Stimulated activated CD4-positive, alpha-beta T cell treated with anti-CD3 and anti-CD28 coated beads, Interleukin-1b, Interleukin-23, amount 100 ng/mL, for 1 hour (primary cell): ENCODE measurements at places on chromosomes 1 and 21.

GRCh38 chr1:39901464-39901713 lies 328 bp downstream of the MYCL start:
- no peak for DNase-seq

DNA sequence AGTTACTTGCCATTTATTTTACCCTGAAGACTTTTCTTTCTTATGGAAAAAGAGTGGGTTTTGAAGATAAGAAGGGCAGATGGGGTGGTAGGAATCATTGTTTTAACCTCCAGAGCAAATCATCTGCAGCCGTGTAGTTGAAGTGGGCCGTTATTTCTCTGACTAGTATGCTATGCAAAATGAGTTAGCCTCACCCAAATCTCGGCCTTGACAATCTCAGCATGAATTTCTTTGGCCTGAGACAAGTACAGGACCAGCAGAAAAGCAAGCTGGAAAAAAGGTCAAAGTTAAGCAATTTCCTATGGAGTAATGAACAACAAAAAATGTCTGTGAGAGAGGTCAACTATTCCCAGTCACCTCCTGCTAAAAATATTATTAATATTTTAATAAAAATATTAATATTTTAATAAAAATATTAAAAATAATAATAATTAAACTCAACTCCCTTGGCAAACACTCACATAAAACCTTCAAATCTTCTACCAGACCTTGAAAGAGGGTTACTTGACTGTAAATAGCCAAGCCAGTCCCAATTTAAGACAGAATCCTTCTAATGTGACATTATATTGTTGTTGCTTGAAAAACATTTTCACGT lies 6.8 kb upstream of the TEKT2 start:
- no peak for DNase-seq

DNA sequence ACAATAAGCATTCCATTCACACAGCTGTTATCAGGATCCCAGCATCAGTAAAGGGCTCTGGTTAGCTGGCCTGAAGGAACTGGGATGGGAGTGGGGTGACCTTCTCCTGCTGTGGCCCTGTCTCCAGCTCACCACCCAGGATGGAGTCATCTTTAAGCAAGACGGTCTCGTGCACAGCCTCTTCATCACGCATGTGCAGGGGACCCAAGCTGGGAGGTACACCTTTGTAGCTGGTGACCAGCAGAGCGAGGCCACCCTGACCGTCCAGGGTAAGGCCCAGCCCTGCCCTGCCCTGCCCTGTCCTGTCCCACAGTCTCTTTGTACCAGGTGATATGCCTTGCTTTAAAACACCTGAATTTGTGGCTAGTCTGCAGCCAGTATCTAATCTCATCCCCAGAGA lies 24.3 kb downstream of the IGFN1 start:
- no peak for DNase-seq

- no peak for DNase-seq
Measured at GRCh38 chr1:54764922-54765561, 719 bp upstream of the PARS2 start.

DNA sequence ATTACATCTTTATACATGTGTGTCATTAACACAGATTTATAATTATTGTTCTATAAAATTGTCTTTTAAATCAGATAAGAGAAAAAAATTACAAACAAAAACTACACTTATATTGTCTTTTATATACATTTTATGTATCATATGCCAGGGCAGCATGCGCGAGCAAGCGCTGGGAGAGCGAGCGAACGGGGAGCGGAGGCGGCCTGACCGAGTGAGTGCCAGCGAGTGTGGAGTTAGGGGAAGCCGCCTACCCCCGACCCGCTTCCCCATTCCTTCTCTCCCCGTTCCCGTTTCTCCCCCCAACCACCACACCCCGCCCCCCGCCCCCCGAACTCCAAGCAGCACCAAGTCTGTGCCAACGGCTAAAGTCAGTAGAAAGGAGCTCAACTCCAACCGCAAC lies 23.0 kb upstream of the SLAMF1 start:
- DNase-seq: no peak

DNA sequence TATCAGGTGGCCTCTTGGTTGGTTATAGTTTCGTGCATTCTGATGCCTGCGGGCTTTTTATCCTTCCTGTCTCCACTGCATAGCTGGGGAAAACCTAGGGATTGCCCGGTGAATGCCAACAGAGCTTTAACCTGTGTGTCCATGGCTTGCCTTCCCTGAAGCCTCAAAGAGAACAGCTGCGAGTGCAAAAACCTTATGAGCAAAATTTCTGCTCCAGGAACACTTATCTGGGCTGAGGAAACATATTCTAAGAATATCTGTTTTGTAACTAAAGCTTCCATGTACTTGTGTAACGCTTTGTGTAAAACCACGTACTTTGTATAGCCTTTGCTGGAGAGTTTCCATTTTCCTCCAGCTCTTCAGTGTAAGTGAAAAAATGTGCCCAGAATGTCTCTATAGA lies 7.2 kb downstream of the CNST start:
- DNase-seq: no peak

DNA sequence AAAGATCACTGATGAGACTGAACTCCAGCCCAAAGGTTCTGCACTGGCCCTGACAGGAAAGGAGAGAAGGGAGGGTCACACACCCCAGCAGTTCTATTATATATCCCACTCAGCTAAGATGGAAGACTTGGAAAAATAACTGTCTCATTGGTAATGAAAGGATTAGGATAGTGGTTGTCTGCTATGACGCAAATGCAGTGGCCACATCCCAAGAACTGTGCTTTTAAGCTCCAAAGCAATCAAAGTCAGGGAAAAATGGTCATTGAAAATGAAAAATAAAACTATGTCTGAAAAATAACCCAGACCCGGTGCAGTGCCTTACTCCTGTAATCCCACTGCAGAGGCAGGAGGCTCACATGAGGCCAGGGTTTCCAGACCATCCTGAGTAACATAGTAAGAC lies 31.0 kb downstream of the PSMG1 start:
- no peak for DNase-seq

DNA sequence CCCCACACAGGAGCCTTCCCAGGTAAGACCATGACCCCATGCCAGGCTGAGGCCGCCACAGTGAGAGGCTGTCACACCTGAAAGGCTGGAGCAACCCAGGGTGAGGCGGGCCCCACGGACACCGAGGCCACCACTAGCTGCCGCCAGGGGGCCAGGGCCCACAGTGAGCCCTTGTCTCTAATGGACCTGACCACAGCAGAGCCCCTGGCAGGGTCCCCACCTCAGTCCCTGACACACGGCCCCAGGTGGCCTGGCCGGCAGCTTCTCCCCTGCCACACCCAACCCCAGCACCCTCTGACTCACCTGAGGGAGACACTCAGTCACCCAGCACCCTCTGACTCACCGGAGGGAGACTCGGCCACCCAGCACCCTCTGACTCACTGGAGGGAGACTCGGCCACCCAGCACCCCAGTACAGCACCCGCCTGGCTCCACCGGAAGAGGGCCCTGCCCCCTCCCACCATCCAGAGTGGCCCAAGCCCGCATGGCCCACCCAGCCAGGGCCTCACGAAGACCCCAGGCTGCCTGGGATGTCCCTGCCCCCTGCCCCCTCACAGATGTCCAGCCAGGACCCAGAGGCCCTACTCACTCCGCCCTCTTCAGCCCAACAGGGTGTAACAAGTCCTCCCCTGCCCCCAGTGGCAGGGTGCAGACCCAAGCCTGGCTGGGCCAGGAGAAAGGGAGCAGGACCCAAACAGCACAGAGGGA lies 4.4 kb downstream of the DVL1 start:
- no peak for DNase-seq

DNA sequence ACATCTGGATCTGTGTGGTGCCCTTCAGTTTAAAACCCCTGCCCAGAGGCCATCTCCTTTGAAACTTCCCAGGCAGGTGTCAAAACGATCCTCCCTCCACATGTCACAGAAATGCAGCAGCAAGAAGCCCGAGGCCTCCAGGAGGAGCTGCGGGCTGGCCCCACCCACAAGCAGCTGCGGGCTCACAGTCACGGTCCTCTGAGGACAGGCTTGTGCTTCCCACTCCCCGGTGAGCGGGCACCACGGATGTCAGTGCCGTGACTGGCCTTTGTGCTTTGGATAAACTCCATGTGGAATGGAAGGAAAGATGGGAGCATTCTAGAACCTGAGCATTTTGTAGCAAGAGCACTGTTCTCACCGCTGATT lies 65.8 kb downstream of the SIK1 start:
- no peak for DNase-seq

- no peak for DNase-seq
Measured at GRCh38 chr1:39877231-39877778, 6.0 kb downstream of the TRIT1 start.

- DNase-seq: no peak
Measured at GRCh38 chr1:71850936-71851335, 431.4 kb downstream of the NEGR1 start.

DNA sequence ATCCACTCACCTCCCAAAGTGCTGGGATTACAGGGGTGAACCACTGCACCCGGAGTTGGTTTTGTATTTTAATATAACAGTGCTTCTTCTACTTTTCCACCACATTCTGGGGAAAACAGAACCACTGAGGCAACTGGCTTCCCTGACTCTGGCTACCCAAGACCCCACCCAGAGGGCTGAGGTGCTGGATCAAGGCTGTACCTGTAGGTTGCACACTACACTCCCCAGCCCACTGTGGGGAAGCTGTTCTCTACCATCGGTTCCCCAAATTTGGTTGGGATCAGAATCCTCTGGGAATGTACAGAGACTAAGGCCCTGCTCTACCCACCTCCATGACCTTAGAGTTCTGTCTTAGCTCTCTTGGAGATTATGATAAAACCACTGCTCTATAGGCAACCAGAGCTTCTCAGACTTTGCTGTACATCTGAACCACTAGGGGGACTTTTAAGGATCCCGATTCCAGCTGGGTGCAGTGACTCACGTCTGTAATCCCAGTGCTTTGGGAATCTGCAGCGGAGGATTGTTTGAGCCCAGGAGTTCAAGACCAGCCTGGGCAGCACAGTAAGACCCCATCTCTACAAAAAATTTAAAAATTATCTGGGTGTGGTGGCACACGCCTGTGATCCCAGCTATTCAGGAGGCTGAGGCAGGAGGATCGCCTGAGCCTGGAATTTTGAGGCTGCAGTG lies 51.6 kb downstream of the GNG4 start:
- no peak for DNase-seq

DNA sequence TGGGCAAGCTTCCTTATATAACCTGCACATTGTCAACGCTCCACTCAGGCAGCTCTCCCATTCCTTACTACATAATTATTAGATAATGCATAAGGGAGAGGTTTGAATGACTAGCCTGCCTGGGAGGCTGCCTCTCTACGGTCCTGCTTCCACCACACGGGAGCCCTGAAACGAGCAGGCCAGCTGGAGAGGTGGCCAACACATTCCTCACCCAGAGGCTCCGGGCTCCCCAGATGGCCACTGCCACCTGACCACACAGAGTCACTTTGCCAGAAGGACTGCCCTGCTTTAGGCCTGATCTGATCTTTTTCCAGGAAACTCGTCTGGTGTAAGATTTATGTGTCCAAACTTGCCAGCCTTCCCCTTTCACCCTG lies 27.9 kb downstream of the HIVEP3 start:
- no peak for DNase-seq

- no peak for DNase-seq
Measured at GRCh38 chr1:61005614-61006580, 76.5 kb upstream of the NFIA start.

DNA sequence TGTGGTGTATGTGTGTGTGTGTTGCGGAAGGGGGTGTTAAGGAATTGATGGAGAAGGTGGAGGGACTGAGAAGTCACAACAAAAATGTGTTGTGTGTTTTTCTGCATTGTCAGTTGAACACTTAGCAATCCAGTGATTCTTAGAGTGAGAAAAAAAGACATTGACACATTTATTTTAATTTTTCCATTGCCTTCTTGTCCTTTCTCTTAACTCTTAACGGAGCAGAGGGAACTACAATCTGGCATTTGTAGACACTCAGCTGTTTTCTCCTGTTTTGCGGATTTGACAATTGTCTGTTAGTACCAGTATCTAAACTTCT lies 725 bp downstream of the C1orf53 start:
- no peak for DNase-seq

DNA sequence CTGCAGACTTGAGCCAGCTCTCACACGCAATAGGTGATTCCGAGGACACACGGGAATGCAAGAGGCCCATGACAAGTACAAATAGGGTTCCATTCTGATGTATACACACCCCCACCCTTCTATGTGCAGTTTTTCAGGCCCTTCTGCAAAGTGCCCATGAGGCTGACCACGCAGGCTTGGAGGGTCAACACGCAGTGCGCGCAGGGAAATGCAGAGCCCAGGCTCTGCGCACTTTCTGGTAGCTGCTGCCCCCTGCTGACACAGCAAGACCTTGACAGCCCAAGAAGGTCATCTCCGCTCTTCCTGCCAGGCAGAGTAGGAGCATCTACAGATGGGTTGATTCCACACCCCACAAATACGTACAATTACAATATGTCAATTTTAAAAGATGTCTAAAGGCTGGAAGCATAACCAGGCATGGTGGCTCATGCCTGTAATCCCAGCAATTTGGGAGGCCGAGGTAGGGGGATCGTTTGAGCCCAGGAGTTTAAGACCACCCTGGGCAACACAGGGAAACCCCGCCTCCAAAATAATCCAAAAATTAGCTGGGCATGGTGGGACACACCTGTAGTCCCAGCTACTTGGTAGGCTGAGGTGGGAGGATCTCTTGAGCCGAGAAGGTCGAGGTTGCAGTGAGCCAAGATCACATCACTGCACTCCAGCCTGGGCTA lies 18.5 kb downstream of the SH3BP5L start:
- DNase-seq: no peak

- DNase-seq: no peak
Measured at GRCh38 chr21:42479582-42479981, 16.4 kb downstream of the RSPH1 start.

- DNase-seq: no peak
Measured at GRCh38 chr1:236553370-236553769, 29.6 kb downstream of the LGALS8 start.

DNA sequence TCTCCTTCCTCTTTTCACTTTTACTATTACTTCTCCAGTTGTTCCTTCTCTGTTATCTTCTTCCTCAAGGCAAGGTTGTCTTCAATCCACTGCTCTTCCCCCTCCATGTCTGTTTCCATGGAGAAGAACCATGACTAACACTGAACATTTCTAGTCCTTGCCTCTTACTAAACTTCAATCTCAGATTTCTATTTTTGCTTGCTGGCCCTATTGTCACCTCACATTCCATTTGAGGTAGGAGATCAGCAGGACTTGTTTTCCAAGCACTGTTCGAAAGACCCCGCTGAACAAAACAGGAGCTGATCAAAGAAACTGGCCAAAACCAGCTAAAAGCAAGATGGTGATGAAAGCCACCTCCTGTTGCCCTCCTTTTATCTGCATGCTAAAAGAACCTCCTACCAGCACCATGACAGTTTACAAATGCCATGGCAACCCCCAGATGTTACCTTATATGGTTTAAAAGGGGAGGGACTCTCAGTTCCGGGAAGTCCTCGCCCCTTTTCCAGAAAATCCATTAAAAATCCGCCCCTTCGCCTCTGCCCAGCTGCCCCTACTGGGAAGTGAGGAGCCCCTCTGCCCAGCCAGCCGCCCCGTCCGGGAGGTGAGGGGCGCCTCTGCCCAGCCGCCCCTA lies 22.6 kb downstream of the GON4L start:
- DNase-seq: no peak

DNA sequence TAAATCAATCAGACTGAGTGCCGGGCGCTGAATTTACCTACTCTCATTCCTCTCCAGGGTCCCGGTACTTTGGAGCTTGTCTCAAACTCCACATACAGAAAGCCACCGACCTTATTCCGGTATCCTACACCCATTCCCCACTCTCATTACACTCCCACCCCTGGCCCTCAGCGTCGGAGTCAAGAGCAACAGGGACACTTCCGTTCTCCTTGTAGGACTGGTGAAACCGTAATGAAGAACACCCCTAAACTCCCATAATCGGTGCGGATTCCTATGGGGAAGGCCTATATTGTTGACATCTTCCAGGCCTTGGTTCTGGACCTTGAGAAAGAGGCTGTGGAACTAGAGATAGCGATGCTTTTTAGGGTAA lies 798 bp downstream of the ZBED6 start:
- no peak for DNase-seq
